ENCODE measurements at places on chromosomes 12 and 14. TPM values are rescaled to one million over a fixed set of nuclear protein-coding genes. Genes with fewer than 3 reads are reported as not detected.

DNA sequence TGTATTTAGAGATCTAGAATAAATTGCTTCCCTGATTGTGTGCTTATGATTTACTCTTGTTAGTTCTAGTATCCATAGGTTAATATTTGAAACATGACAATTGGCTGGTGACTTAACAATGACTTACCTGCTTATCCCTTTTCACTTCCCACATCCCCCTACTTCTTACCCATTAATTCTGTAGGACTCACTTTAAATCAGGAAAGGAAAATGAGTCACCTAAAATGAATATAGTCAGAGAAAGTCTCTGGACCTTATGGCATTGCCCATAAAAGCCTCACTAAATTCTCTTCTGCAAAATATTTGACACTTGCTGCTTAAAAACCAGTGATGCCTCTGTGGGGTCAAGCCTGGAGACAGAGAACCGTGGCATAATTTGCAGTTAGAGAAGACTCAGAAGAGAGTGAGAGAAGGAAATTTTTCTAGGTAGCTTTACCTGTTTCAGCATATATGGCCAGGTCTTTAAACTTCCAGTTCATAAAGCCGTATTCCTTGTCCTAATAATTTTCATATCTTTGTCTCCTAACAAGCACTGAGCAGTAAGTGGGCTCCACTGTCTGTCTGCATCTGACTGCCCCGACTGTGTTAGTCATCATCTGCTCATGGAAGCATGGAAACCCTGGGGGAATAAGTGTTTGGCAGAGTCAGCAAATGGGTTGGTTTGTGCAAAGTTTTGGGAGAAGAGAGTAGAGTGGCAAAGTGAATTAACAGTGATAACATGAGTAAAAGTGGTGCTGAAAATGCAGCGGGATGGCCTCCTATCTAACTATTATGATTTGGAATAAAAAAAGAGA is 294.4 kb downstream of the AKAP6 start:
- H3K36me3 ChIP-seq: no peaks in the 10 kb centered on the region
- H3K4me3 ChIP-seq: no peak overlapping the region
- H3K27me3 ChIP-seq: no peaks in the 10 kb centered on the region
- peaks cover 10% of the 10 kb centered on the region for H3K4me1 ChIP-seq
- DNase-seq: no peak

DNA sequence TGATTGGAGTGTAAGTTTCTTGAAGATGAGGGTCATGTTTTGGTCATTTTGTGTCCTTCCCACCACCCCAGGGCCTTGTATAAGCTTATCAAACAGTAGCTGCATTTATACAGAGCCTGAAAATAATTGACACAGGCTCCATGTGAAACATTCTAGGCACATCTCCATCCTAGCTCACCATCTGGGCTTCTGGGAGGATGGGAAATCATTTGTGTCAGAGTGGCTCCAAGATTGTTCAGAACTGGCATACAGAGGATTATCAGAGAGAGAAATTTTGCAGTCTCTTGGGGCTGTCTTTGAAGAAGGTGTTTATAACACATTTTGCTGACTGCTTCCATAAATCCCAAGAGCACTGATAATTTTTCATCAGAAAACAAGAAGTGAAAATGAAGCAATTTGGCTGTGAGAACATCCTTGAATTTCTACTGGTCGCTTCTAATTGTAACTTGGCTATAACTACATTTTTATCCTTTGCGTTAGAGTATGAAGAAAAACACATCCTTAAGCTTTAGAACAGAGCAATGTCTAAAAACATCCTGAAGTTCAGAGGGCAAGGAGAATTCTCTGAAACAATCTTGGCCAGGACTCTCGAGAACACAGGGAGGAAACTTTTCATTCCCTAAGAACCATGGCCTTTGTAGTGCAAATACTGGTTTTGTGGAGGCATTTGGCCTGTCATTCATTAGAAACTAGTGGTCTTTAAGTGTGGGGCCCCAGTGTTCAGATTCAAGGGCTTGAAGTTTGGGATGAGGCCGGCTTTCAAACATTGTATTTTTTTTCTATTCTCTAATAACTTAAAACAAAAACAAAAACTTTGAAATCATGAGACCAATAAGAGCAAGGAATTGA is 151.1 kb downstream of the DACT1 start:
- H3K27ac ChIP-seq: no peak overlapping the region
- no peak for DNase-seq
- H3K4me3 ChIP-seq: no peak overlapping the region
- H3K4me1 ChIP-seq: no peaks in the 10 kb centered on the region
- no peaks in the 10 kb centered on the region for H3K36me3 ChIP-seq

GRCh38 chr12:50579757-50580267 is 75.0 kb downstream of the DIP2B start:
- DNase-seq: no peak
- H3K4me1 ChIP-seq: peaks cover 7% of the 10 kb centered on the region
- H3K27me3 ChIP-seq: no peaks in the 10 kb centered on the region
- H3K36me3 ChIP-seq: no peaks in the 10 kb centered on the region
- no peak overlapping the region for H3K4me3 ChIP-seq

AQP2 gene
- not detected for total RNA-seq

GRCh38 chr12:63764481-63764880 is 15.2 kb upstream of the RXYLT1 start:
- H3K4me1 ChIP-seq: no peaks in the 10 kb centered on the region
- DNase-seq: no peak
- no peak overlapping the region for H3K4me3 ChIP-seq
- H3K27ac ChIP-seq: no peak overlapping the region
- peaks cover 15% of the 10 kb centered on the region for H3K27me3 ChIP-seq

DNA sequence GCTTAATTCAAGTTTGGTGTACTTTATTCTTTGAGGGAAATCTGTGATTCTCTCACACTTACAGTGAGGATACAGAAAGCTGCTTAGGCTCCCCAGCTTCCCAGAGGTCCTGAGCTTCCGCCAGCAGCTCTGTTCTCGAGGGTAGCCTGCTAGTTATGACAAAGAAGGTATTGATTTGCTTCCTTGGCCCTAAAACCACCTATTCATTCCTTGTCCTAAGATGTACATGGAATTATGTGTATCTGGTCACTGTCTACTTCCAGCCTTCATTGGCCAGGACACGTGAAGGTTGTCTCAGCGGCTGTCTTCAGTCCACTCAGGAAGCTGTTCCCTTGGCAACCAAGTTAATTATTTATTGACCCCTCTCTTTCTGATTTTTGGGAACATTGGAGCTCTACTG is 55.7 kb downstream of the GALNT8 start:
- no peaks in the 10 kb centered on the region for H3K4me1 ChIP-seq
- H3K27me3 ChIP-seq: peaks cover 36% of the 10 kb centered on the region
- no peak overlapping the region for H3K27ac ChIP-seq
- no peak for DNase-seq
- no peaks in the 10 kb centered on the region for H3K36me3 ChIP-seq
- H3K4me3 ChIP-seq: no peak overlapping the region

KANSL2 gene
- 54.3 TPM for total RNA-seq

DNA sequence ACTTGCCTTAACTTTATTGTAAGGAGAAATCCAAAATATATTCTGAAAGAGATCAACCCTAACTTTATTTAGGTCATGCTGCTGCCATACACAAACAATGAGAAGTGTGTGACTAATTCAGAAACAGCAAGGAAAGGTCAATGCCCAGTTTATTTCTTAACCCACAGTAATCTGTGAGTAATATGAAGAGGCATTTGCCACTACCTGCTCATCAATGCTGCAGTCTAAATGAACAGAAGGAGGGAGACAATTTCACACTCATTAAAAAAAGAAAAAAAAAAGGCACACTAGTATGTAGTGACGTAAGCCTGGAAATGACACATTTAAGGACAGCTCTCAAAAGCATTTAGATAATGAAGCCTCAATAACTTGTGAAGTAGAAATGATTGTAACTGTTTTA is 90.5 kb upstream of the FOXN3 start:
- H3K4me1 ChIP-seq: peaks cover 67% of the 10 kb centered on the region
- DNase-seq: no peak
- no peak overlapping the region for H3K4me3 ChIP-seq
- peaks cover 29% of the 10 kb centered on the region for H3K36me3 ChIP-seq

PKP2 gene
- total RNA-seq: not detected

- H3K27ac ChIP-seq: no peak overlapping the region
- DNase-seq: no peak
- peaks cover 6% of the 10 kb centered on the region for H3K27me3 ChIP-seq
- H3K36me3 ChIP-seq: no peaks in the 10 kb centered on the region
- H3K4me3 ChIP-seq: no peak overlapping the region
Measured at GRCh38 chr12:108162207-108162606, 33.1 kb downstream of the WSCD2 start.

Measured in activated CD8-positive, alpha-beta T cell treated with anti-CD3 and anti-CD28 coated beads, Interleukin-2, amount 10 ng/mL, durations not matched to agents 7 days and 5 days (primary cell).